ENCODE measurements at places on chromosomes 5 and 9.

DNA sequence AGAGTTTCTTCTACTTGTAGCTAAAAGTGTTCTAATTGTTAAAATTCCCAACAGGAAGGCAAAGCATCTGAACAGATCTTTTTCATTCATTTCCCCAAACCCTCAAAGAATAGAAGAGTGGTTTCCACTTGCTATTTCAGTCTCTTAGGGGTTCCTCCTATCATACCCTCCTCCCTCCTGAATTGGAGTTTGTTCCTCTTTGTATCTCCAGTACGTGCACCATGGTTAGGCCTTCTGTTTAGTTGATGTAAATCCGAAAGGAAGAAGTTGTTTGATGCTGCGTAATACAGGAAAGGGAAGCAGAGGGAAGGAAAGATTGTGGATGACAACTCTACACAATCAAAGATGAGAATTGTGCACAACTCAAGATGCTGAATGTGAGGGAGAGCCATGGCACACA lies 303.6 kb downstream of the PIK3R1 start:
- no peak for DNase-seq

- no peak for DNase-seq
Observed at GRCh38 chr5:64164166-64164565, 1.5 kb upstream of the RNF180 start.

DNA sequence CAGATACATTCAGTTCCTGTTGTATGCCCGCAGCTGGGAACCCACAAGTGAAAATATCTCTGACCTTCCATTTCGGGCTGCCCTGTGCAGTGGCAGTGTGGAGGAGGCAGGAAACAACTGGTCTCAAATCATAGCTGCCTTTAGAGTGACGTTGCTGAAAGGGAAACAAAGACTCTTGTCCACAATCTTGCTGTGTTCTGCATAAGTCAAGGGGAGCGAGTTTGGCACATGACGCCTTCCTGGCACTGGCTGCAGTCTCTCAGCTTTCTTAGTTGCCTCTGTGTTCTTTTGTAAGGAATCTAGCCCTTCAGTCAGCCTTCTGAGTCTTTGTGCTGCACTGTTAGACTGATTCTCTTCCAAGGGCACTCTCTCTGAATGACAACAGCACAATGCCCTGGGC lies 24.0 kb downstream of the ADAMTS16 start:
- DNase-seq: no peak

- DNase-seq: peak; percentile 51
Observed at GRCh38 chr5:157603333-157604190, 28.0 kb upstream of the ADAM19 start.

DNA sequence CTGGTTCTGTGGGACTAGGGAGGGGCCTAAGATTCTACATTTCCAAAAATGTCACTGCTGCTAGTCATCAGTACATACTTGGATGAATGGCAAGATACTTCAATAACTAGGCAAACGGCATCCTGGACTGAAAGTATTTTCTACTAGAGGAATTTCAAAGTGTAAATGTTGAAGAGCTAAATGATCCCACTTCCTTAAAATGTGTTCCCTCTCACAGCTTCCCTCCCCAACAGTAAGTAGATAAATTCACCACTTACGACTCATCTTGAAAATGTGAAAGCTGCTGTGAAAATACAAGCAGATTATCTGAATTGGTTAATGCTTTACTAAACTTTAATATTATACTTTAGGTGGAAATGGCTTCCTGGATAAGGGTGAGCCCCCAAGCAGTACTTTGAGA lies 1571.5 kb upstream of the WWC1 start:
- DNase-seq: no peak

DNA sequence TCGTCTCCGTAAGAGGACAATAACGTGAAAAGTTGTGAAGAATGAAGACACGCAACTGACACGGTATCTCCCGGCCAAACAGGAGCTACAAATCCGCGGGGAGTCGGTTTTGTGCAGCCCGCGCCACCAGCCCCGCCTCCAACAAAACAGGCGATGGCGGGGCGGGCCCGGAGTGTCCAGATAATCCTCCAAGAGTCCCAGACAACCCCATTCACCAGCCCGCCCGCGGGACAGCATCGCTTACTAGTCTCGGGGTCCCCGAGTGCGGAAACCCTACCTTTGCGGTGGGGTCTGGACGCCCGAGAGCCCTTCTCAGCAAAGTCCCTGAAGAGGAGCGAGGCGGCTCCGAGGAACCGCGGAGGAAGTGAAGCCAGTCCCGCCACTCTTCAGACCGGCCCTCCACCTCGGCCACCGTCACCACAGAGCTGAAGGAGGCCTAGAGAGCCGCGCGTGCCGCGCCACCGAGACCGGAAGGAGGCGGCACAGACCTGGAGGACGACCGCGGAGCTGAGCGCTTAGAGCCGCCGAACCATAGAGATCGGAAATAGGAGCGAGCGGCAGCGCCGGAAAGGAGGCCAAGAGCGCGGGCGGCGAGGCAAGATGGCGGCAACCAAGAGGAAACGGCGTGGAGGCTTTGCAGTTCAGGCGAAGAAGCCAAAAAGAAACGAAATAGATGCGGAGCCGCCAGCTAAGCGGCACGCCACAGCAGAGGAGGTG lies at the start of the genes BRIX1 and RAD1:
BRIX1 (plus strand) TSS at position 573 of the 717 bp plus-strand sequence; CDS start at position 601, 28 bp downstream.
RAD1 (minus strand) TSS at position 366 of the 717 bp plus-strand sequence. CDS start 612 bp downstream, outside the sequence.
- DNase-seq: peak; percentile 80

Measured in stimulated activated CD4-positive, alpha-beta T cell treated with anti-CD3 and anti-CD28 coated beads, Interleukin-15, amount 100 ng/mL, for 1 hour (primary cell).